ENCODE measurements at places on chromosomes 6 and 20.

DNA sequence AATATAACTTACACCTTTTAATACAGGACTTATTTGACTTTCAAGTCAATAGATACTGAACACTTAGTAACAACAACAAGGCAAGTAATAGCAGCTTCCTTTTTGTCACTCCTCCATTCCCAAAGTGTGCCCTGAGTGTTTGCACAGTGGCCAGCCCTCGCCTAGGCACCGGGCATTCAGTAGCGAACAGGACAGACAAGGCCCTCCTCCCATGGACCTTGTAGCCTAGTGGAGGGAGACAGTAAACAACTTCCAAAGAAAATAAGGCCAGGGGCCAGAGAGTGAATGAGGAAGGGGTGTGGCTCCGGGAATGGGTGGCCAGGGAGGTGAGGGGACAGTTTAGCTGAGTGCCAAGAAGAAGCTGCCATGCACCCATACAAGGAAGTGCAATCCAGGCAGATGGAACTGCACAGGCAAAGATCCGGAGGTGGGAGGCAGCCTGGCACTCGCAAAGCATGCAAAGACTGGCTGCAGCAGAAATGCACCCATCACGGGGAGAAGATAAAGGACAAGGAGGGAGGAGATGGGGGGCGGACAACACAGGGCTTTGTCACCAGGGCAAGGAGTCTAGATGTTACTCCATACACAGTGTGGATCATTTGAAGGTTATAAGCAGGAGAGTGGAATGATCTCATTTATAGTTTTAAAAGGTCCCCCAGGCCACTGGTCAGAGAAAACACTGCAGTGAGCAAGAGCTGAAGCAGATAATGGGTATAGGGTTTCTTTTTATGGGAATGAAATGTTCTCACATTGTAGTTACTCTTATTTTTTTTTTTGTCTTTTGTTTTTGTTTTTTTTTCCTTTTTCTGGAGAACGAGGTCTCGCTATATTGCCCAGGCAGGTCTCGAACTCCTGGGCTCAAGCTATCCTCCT lies 32.2 kb downstream of the ATP9A start:
- no peak for DNase-seq

GRCh38 chr20:53493311-53493857 lies 100.3 kb downstream of the ZNF217 start:
- no peak for DNase-seq

DNA sequence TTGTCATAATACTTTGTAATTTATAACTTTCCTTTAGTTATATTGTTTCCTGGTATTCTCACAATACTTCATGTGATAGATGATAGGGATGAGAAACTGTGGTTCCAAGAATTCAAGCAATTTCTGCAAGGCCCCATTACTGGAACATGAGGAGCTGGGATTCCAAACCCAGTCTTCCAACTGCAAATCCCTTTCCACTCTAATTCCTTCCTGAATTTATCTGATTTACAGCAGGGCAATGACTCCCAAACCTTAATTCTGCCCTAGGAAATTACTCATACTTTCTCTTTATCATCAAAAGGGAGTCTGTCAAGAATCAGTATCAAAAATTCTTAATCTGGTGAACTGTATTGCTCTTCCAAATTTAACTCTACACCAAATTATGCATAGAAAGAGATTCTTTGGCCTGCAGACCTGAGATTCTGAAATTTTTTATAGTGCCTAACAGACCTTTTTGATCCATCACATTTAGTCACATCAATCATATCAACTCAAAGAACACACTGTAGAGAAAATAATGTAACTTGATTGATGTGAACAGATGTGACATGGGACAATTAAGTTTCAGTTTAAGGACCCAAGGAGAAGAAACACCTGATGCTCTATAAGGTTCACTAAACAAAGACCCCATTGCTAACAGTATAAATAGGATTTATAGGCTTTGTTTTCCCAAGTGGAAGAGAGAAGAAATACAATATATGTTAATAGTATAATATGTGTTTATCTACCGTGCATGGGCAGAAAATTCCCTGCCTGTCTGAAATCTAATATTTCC lies 41.5 kb upstream of the GJA1 start:
- DNase-seq: no peak

DNA sequence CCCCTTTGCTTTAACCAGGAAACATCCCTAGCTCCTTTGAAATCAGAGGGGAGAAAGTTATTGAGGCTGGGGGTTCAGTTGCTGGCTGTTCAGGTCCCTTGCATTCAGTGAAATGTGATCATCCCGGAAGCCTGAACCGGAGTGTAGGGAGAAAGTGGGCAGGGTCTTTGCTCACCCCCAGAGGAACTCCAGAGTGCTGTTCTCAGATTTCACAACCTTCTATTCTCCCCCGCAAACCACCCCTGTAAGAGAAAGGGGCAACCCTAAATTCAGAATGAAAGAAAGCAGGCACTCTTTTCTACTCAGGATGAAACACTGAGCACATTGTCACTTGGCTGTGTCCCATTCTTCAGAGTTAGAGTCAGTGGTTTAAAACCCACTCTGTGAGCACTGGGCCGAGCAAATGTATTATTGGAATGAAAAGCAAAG lies 139.8 kb downstream of the KHDC1L start:
- no peak for DNase-seq

DNA sequence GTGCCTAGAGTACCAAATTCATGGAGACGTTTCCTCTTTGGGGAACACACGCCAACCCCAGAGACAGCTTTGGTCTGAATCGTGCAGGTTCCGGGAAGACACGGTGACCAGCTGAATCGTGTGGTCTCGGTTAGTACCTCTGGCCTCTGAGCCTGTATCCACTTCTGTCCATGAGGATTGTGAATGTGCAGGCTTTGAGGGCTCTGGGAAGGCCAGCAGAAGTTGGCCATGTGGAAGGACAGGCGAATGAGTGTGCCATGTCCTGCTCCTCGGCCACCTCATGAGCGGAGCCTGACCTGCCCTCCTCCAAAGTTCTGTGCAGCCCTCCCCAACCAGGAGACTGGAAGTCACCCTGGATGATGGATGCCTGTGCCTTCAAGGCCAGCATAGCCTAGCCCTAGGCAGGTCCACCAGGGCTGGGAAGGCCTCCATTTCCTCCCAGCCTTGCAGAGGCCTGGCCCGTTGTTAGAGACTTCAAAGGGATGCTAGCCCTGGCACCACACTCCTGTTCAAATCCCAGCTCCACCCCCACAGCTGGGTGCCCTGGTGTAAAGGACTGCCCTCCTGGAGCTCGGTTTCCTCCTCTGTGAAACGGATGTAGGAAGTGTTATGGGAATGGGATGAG lies 1.7 kb upstream of the TMEM74B start:
- DNase-seq: no peak
